ENCODE measurements at places on chromosomes 2 and 18.

DNA sequence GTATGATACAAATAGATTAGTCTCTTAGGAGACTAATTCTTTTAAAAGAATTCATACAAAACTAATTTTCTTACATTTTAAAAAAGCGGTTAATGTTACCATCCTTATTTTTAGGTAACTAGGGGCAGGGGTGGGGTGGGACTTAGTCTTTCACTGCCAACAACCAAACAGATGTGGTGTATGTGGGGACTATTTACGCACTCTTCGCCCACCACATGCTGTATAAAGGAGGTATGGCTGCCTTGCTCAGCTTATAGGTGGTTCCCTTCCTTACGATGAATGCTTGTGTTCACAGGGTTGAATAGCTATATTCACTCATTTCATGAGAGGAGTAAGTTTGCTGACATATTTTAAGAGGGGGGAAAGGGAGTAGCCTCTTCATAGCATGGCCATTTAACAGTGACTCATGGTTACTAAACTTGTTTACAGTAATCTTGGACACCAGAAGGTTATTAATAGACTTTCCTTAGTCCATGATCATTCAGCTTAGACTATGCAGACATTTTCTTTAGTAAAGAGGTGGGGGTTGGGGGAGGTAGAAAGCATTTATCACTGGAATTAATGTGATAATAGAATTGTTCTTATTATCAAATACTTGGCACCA is 61.8 kb downstream of the CAB39 start:
- DNase-seq: no peak

DNA sequence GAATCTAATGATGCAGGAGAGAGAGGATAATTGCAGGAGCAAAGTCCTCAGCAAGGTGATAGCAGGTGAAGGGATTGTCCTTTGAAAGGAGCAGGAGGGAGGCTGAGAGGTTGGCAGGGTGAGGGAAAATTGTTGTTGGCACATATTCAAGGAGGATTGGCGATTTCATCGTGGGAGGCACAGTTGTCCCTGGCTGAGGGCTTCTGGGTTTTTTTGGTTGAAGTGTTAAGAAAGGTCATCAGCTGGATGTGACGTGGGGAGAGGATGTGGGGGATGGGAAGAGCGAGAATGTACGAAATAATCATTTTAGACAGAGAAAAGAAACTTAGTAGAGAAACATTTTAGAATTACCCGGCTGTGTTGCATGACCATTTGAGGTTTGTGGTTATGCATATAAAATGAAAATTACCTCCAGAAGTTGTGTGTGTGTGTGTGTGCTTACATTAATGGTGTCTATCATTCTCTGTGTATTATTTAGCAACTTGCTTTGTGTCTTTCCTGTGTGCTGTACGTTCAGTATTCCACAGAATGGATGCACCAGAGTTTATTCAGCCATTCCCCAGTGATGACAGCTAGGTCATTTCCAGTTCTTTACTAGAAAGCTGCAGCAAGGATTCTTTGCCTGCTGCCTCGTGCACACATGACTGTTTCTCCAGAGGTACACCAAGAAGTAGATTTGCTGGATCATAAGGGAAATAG is 67.6 kb downstream of the SDC1 start:
- no peak for DNase-seq

DNA sequence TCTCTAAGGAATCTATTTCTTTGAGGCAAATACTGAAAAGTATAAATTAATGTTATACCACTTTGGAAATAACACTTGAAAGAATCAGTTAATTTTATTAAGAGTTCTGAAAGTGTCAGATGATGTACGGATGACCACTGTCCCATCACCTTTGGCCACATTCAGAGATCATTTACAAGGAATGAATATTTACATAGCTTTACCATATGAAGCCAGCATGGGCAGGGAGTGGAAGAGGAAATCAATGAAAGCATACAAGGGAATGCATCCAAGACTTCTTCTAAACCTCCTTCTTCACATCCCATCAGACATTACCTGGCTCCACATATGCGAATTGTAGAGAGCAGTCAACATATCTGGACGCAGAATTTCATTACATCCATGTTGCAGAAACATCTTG is 123.4 kb downstream of the RIF1 start:
- no peak for DNase-seq

DNA sequence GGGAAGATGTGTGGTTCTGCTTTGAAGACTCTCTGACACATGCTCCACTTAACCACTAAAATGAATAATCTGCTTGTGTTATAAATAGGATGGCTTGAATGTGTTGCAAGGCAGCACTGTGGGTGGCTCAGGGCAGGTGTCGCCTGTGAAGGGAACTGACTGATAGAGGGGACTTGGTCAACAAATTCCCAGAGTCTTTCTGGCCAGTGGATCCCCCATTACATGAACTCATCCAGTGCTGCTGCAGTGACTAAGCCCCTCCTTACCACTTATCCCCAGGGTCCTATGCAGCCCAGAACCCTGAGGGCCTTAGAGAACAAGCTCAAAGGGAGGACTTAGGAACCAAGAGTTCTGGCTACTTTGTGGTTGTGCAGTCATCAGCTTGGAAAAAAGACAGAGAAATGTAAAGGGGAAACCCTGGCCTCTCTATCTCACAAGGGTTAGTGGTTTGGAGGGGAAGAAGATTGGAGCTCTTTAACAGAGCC is 226.2 kb upstream of the TNP1 start:
- DNase-seq: no peak

- no peak for DNase-seq
Measured at GRCh38 chr2:26772064-26773001, 8.2 kb downstream of the SLC35F6 start.

GRCh38 chr2:15246870-15247269 is 314.3 kb downstream of the NBAS start:
- no peak for DNase-seq

DNA sequence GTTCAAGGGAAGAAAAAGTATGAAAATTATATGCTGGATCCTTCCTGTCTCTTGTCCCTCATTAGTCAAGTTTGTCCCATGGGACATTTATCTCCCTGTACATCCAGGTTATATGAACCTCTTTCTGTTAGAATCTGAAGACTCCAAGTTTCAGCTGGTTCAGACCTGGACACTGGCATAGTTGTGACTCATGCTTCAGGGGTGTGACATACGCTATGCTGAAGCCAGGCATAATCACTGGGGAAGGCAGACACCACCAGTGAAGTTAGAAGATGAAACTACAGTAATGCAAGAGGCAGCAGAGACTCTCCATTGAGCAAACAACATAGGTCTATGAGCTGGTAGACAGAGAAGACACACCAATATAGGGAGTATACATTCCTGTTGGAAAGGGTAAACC is 269.7 kb upstream of the SLC8A1 start:
- no peak for DNase-seq

- DNase-seq: no peak
Measured at GRCh38 chr2:232438091-232438490, 17.9 kb upstream of the ALPI start.

DNA sequence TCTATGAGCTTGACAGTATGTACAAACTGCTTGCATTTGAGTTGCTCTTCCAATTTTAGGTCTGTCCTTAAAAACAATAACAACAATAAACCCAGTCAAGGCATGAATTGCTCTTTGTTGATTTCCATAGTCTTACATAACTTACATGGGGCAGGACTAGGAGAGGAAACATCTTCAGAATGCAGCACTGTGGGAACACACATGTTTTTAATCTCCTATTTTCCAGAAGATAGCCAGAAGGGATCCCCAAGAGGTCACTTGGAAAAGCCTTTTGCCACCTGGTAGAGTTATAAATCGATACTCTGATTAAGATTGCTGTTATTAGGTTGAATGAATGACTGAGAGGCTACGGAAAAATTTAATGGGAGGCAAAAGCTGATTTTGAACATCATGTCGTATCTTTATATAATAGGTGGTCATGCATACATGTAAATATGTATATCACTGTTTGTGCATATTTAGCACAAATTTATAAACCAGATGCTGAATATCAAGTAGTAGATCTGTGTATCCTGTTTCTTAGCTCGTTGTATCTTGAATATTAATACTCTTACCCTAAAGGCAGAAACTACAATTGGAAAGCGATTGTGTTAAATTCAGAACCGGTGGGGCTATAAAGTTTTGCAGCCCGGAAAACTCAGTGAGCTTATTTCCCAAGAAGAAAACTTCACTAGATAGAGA is 479.4 kb upstream of the TCF4 start:
- no peak for DNase-seq

- DNase-seq: no peak
Measured at GRCh38 chr2:190592831-190593230, 56.1 kb upstream of the NAB1 start.

All from common myeloid progenitor, CD34-positive (primary cell).